Activated CD4-positive, alpha-beta T cell treated with anti-CD3 and anti-CD28 coated beads, Interleukin-2, amount 10 ng/mL, durations not matched to agents 7 days and 5 days (primary cell): ENCODE measurements at places on chromosomes 4 and X.

GRCh38 chr4:105280338-105281123, 133.9 kb downstream of the TET2 start:
- no peak for DNase-seq

DNA sequence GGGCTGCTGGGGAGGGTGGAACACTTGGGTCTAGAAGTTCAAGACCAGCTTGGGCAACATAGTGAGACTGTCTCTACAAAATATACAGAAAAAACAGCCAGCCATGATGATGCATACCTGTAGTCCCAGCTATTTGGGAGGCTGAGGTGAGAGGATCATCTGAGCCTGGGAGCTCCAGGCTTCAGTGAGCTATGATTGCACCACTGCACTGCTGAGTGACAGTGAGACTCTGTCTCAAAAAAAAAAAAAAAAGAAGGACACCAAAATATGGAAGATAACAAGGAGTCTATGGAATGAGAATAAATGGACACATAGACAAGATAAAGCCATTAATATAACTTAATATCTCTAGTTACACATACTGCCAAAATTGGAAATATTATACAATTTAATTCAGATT, 62.7 kb upstream of the IL15 start:
- DNase-seq = no peak

- DNase-seq = no peak
Observed at GRCh38 chrX:43357741-43358140, 298.4 kb upstream of the MAOA start.

DNA sequence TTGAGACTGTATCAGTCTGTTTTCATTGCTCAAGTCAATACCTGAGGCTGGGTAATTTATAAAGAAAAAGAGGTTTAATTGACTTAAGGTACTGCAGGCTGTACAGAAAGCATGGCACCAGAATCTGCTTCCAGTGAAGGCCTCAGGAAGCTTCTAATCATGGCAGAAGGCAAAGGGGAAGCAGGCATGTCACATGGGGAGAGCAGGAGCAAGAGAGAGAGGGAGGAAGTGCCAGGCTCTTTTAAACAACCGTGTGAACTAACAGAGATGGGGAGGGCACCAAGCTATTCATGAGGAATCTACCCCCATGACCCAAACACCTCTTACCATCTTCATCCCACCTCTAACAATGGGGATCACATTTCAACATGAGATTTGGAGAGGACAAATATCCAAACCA, 7.2 kb upstream of the TMEM131L start:
- no peak for DNase-seq

GRCh38 chr4:1413204-1413663, 7.0 kb upstream of the NKX1-1 start:
- DNase-seq = no peak

DNA sequence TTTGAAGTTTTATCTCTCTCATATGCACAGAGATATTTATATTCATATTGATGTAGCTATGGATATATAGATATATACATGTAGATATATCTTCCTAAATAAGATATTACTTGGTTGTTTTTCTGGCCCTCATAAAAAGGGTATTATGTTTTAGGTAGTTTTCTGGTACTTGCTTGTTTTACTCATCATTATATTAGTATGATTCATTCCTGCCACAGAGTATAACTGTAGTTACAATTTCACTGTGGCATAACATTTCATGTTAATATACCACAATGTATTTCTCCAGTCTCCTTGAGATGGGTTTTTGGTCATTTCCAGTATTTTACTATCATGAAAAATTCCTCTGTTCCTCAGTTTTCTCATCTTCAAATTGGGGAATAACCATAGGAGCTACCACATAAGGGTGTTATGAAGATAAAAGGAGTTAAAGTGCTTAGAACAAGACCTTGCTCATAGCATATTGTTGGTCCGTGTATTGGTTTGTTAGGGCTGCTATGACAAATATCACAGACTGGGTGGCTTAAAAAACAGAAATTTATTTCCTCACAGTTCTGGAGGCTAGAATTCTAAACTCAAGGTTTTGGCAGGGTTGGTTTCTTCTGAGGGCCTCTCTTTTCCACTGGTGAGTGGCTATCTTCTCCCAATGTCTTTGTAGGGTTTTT, 129.7 kb downstream of the TMEM164 start:
- no peak for DNase-seq

- no peak for DNase-seq
Observed at GRCh38 chr4:99529228-99529627, 18.4 kb downstream of the C4orf17 start.

GRCh38 chrX:68433155-68433980, at the start of gene OPHN1:
TSS of gene OPHN1 (minus strand) at chrX:68433495. CDS start at chrX:68433020, 475 bp downstream.
- no peak for DNase-seq

DNA sequence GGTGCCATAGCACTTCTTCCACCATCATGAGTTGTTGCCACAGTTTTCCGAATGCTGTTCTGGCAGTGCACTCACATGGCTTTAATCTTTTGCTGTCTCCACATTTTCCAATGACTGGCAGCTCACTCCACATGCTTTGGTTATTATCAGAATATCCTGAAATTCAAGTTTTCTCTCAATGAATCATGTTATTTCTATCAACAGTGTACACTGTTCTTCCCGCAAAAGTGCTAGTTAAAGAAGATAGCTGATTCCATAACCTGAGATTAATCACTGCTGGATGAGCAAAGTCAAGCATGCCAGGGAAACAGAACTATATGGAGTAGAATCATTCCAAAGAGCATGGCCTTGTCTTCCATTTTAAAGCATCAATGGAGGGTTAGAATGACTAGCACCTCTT, 14.6 kb upstream of the IL13RA2 start:
- no peak for DNase-seq

- no peak for DNase-seq
Observed at GRCh38 chr4:52643190-52643589, 15.9 kb downstream of the USP46 start.
